ENCODE measurements at places on chromosomes 12 and 14.
A peak's percentile ranks its signal among the peaks of the same experiment; 100 is the strongest.

GRCh38 chr14:69819607-69820006, 22.6 kb upstream of the SLC10A1 start:
- DNase-seq: no peak

DNA sequence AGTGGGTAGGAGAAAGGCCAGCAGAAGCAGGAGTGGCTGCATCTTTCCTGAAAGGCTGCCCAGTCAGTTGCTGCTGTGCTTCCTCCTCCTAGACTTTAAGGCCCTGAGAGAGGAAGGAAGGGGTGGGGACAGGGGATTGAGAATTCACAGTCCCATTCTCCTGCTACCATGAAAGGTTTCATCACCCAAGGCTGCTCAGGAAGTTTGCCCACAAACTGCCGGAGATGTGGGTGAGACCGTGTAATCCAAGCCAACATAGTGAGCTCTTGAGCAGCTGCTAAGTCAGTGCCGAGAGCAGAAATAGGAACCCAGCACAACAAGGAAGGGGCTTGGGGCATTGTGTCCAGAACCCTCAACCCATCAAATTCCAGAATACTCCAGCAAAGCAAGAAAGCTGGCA, at the start of gene CTSG:
Gene CTSG, minus strand, starts transcription at position 69 of the 400 bp plus-strand sequence. Its CDS starts 27 bp downstream, at position 42.
- peak; percentile 84 for DNase-seq

DNA sequence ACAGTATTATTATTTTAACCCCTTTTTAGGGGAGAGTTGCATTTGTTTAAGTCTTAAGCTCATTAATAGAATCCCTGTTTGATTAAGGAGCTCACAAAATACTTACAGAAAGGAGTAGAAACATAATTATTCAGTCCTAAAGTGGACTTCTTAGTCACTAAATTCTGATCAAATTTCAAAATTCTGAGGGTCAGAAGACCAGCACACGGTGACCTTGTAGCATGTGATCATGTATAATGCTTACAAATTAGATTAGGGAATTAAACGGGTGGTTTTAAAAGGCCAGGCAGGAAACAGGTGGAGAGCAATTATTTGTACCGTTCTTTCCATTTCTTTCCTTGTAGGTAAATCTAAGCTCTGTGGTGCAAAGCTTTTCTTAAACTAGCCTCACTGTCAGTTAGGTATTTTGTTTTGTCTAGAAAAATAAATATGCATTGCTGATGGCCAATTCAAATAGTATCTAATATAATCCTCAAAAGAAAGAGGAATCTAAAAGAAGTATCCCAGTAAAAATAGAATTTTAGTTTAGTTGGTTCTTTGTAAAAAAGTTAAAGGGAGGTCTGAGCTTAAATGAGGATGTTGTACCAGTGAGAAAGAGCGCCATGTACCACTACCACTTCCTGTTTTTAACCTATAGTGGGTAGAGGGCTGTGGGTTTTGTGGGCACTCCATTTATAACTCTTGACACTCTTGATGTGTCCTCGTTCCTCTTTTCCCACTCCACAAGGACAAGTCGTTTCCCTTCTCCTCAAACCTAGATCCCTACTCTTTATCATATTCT, 51.1 kb downstream of the SLC38A1 start:
- peak; percentile 94 for DNase-seq

DNA sequence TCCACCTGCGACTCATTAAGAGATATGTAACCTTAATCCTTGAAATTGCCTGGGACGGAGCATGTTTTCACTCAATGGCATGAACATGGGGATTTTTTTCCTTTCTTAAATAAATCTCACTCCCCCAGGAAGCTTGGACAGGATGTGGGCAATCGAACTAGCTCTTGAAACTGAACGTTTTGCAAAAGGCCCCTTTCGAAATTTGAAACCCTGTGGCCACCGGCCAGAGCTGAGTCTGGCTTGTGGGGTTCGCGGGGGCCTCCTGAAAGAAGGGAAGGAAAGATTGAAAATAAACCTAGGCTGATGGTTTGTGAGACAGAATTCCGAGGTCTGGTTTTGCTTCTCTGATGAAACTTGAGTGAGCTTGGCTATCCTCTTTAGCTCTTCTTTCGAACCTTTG, 101.4 kb upstream of the RTL1 start:
- peak; percentile 44 for DNase-seq

GRCh38 chr14:91841065-91841464, 26.3 kb downstream of the TC2N start:
- DNase-seq: no peak

- DNase-seq: no peak
Measured at GRCh38 chr12:25194722-25195055, 271 bp downstream of the DNAI7 start.

GRCh38 chr12:29543036-29543435, 45.5 kb upstream of the OVCH1 start:
- DNase-seq: no peak

DNA sequence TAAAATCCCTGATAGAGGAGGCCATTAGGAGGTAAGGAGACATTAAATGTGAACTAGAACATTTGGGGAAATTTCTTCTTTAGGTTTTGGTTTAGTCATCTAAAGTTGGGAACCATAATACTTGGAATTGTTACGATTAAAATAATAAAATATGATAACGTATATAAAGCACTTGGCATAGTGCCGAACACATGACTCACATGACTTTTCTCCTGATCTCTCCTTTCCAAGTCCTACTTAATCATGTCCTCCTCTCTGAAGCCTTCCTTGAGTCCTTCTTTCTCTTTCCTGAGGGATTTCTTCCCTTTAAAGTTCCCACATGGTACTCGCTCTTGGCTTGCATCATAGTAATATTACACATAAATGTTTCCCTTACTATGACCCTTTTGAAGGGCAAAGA, 20.0 kb downstream of the BEST3 start:
- DNase-seq: no peak

DNA sequence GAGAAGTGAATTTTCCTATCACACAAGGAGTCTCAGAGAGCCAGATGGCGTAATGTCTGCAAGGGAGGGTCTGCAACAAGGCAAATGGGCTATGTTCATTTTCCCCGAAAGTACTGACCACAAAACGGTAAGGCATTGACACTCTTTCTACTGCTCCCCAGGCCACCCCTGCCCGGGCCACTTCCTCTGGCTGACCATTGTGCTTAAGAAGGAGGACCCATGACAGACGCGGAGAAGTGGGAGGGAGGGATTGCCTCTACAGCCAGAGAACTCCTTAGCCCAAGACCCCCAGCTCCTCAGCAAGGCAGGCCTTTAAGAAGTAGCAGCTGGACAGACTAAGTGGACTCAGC, 1.2 kb downstream of the NCKAP5L start:
- no peak for DNase-seq

DNA sequence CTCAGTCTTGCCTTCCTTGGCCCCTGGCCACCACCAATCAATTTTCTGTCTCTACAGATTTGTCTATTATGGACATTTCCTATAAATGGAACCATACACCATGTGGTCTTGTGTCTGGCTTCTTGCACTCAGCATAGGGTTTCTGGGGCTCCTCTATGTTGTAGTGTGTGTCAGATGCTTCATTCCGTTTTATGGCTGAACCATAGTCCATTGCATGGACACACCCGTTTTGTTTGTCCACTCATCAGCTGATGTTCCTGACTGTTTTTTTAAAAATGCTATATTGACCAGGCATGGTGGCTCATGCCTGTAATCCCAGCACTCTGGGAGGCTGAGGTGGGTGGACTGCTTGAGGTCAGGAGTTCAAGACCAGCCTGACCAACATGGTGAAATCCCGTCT, 21.0 kb downstream of the ARL6IP4 start:
- DNase-seq: no peak

- DNase-seq: peak; percentile 13
Measured at GRCh38 chr12:74646831-74647230, 109.2 kb downstream of the ATXN7L3B start.

DNA sequence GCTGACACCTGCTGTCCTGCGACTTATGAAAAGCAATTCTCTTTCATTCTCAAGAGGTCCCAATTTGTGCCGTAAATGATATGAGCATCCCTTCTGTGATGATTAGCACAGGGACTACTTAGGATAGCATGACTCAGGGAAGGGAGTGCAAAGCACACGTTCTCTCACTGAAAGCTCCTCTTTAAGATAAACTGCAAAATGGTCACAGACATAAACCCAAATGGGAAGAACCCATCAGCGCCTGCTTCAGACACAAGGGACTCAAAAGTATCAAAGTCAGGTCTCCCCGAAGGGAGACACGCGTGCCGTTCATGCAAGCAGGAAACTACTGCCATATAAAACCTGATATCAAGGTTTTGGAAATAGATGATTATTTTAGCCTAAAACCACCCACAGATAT, 33.9 kb upstream of the PIWIL1 start:
- no peak for DNase-seq

DNA sequence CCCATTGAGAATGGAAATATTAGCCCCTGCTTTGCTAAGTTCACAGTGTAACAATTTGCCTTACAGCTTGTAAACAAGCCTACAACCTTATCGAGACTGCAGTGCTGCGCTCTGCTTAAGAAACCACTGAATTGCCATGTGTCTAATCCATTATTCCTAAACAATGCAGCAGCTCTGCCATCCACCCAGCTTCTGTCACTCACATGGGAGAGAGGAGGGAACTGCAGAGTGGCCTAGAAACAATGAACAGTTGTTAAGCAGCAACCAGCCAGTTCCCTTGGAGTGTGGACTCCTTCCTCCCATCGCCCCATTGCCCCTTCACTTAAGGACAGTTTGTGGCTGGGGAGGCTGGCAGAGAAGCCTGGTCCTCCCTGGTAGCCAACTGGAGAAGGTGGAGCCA, 42.9 kb downstream of the TESPA1 start:
- DNase-seq: no peak

GRCh38 chr12:76649099-76649498, 89.5 kb upstream of the OSBPL8 start:
- no peak for DNase-seq

DNA sequence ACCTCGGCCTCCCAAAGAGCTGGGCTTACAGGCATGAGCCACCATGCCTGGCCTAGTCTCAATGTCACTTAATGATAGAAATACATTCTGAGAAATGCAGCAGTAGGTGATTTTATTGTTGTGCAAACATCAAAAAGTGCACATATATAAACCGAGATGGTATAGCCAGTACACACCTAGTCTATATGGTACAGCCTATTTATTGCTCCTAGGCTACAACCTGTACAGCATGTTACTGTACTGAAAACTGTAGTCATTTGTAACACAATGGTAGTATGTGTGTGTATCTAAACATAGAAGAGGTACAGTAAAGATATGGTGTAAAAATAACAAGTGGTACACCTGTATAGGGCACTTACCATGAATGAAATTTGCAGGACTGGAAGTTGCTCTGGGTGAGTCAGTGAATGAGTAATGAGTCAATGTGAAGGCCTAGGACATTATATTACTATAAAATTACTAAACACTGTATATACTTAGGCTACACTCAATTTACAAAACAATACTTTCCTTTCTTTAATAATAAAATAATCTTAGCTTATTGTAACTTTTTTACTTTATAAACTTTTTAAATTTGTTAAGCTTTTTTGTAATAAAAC, 166.7 kb upstream of the SYT1 start:
- DNase-seq: no peak

GRCh38 chr12:38392554-38393144, 76.1 kb downstream of the ALG10B start:
- DNase-seq: peak; percentile 48

DNA sequence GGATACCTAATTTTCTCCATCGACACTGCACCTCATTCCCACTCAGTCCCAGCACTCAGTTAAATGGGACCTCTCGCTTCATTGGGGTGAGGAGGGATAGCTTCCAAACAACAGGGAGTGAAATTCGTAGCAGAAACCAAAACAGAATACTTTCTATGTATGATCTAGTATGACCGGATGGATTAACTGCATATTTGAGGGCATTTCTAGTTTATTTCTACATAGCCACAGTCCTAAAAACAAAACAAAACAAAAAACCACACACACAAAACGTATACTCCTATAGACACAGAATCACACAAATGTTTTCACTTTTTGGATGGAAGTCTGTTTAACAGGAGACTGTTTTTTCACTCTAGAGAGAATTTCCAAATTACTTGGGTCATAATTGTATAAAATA, 307.5 kb upstream of the FKBP4 start:
- DNase-seq: no peak

DNA sequence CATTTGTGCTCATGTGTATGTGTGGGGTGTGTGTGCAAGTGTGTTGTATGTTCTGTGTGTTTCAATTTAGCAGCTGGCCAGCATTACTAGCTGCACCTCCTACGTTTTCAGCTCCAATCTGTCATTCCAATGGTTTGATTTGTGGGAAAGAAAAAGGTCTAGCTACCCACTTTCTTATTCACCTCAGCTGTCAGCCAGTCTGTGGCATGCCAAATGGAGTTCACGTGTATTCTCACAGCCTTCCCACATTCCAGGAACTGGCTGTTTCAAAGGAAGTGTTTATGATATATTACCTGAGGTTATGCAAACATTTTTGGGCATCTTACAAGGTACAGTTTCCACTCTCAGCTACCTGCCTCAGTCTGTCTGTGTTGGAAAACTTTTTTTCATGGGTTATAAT, 220.2 kb upstream of the CPNE8 start:
- DNase-seq: no peak

- DNase-seq: peak; percentile 60
Measured at GRCh38 chr12:24911271-24911791, 37.6 kb downstream of the BCAT1 start.

GRCh38 chr14:80135305-80136088, 75.8 kb downstream of the DIO2 start:
- DNase-seq: no peak

DNA sequence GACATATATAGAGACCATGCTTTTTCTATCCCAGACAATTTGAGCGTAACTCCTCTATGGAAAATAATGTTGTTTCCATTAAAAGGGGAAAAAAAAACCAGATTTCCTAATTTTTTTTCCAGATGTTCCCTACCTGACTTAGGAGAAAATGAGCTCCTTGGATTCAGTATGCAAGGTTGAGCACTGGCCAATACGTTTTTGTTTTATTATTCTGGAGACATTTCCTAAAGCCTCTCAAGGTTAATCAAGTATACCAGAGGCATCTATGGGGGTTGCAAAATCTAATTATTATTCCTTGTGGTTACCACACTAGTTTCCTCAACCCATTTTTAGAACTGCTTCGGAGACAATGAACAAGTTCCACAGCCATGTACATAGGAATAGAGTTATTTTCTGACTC, 291.3 kb downstream of the SLC16A7 start:
- no peak for DNase-seq

DNA sequence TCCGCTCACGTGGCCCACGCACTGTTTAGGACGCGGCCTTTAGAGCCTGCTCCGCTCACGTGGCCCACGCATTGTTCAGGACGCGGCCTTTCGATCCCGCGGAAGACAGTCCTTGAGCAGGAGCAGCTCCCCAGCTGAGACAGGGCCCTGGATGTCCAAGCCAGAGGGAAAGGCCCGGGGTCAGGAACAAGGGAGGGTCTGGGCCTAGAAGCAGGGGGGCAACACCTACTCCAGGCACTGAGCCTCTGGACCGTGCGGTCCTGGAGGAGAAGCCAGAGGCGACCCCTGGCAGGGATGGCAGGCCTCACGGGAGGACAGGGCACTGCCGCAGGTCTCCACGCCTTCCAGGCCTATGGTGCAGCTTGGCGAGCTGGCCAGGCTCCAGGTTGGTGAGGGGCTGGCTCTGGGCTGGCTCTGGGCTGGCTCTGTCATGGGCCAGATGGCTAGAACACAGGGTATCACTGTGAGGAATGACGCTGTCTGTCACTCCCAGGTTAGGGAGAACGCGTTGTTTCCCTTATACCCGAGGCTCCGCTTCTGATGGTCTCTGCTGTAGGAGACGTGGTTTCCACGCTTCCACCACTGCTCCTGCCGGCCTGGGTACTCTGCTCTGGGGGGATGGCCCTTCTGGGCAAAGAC, 341.7 kb downstream of the TMEM121 start:
- no peak for DNase-seq

- no peak for DNase-seq
Measured at GRCh38 chr14:71286126-71286525, 378.9 kb downstream of the PCNX1 start.
